Adrenal gland (tissue), 19 donors: ENCODE measurements at places on chromosomes 2 and 18. TPM values are rescaled to one million over a fixed set of nuclear protein-coding genes. Genes with fewer than 3 reads are reported as not detected.

DNA sequence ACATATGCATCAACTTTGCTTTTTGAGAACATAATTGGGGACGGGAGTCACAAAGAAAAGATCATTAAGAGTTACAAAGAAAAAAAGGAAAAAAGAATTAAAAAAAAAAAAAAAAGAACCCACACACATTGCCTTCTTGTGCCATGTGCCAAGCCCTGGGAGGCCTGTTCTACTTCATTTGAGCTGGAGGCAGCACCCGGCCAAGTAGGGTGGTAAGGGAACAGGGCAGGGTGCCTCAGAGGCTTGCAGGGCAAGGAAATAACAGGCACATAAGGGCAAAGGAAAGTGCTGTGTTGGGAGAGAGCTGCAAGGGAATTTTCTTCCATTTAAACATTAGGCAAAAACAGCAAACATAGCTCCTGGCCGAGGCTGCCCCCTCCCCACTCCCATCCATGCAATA is 418.0 kb downstream of the TMEM182 start:
- no peak for DNase-seq

- DNase-seq = peak; percentile 49
Observed at GRCh38 chr18:31562726-31563125, 29.0 kb upstream of the TTR start.

- DNase-seq = no peak
Observed at GRCh38 chr2:152283392-152283791, 51.6 kb upstream of the FMNL2 start.

- DNase-seq = no peak
Observed at GRCh38 chr2:163778045-163778781, 42.4 kb upstream of the FIGN start.

- DNase-seq = no peak
Observed at GRCh38 chr2:190911813-190912212, 31.2 kb downstream of the GLS start.

TMEM169 gene
- 0.72 TPM for total RNA-seq

TTR gene
- total RNA-seq = not detected

VWC2L gene
- total RNA-seq = 0.28 TPM

IL36G gene
- not detected for total RNA-seq

APLF gene
- 4.1 TPM for total RNA-seq

RGPD4 gene
- total RNA-seq = not detected

TIA1 gene
- total RNA-seq = 121 TPM

PLEK gene
- 4.5 TPM for total RNA-seq

PCARE gene
- not detected for total RNA-seq

ARHGAP15 gene
- total RNA-seq = 10.5 TPM
